ENCODE measurements at places on chromosomes 7 and 10.

GRCh38 chr7:75756206-75756990, 15.6 kb downstream of the CCL26 start:
- no peak for DNase-seq

- DNase-seq: no peak
Observed at GRCh38 chr10:34711500-34711899, 103.6 kb downstream of the PARD3 start.

GRCh38 chr10:51090190-51090589, 15.9 kb downstream of the PRKG1 start:
- DNase-seq: no peak

DNA sequence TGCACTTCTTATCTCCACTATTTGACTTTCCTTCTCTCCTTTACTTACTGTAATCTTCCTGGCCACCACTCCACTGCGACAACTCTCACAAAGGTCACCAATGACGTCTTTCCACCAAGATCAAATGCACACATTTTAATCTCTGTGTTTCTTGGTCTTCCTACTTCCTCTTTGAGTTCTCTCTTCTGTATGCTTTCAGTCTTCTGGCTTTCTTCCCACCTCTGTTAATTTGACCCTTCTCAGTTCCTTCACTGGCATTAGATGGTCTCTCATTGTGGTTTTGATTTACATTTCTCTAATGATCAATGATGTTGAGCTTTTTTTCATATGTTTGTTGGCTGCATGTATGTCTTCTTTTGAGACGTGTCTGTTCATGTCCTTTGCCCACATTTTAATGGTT, 31.9 kb downstream of the FAM107B start:
- peak; percentile 33 for DNase-seq

GRCh38 chr10:47136866-47137265, 163.1 kb upstream of the GDF10 start:
- no peak for DNase-seq

- DNase-seq: no peak
Observed at GRCh38 chr7:130951303-130951975, 217.4 kb upstream of the KLF14 start.

DNA sequence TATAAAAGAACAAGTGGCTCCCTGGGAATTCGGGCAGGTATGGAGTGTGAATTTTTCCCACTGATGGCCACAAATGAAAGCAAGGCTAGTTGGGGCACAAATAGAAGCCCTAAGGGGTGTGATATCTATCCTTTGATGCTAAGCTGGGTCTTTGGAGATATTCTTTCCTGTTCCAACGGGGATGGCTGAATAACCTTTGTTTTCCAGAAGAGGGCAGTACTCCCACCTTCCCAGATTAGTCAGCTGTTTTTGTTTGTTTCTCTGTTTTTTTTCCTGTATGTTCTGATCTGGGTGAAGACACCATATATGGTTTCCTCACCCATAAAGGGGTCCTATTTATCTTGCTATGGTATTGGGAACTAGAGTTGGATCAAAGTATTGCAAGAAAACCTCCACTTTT, 947.7 kb upstream of the SORCS1 start:
- no peak for DNase-seq

- no peak for DNase-seq
Observed at GRCh38 chr7:85471740-85472139, 284.9 kb upstream of the SEMA3D start.

GRCh38 chr7:77415476-77415822, 700 bp downstream of the GSAP start:
- peak; percentile 69 for DNase-seq

- no peak for DNase-seq
Observed at GRCh38 chr7:43406961-43407360, 175.9 kb upstream of the STK17A start.

DNA sequence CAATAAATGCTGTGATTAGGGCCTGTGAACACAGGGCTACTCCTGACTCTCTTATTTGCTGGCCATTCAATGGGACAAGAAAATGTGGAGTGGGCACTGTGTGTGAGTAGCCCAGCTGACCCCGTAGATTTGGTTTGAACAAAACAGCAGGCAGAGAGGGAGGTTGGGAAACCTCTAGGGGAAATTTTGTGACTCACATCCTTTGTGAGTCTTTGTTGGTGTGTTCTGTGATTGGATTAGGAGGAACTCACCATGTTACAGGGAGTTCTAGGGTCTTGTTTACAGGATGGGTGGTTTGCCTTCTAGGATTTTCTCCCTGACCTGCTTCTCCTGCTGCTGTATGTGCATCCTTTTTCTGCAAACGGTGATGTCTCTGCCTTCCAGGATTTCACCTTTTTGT, 128.3 kb upstream of the MKI67 start:
- no peak for DNase-seq

DNA sequence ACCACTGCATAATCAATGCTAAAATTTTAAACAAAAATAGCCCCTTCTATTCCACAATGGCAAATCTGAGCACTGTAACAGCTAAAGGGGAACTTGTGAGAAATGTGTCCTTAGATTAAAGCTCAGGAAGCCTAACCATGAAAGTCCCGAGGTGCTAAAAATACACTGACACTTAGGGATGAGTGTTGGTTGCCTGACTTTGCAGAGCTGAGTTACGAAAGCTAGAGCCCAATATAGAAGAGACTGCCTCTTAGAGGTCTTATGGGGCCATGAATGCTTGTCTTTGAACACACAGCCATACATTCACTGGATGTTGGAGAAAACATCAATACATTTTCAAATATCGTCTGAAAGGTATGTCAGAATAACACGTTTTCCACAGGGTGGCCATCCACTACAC, 209.7 kb downstream of the LHFPL3 start:
- no peak for DNase-seq

DNA sequence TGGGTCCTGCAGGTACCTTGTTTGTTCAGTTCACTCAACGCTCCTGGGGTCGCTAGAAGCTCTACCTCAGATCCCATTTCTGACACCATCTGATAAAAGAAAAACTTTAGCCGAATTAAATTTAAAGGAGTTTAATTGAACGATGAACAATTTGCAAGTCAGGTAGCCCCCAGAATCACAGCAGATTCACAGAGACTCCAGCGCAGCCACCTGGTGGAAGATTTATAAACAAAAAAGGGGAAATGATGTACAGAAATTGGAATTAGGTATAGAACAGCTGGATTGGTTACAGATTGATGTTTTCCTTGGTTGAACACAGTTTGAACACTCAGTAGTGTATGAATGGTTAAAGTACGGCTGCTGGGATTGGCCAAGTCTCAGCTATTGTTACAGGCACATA, 23.1 kb downstream of the FBXL13 start:
- DNase-seq: no peak

DNA sequence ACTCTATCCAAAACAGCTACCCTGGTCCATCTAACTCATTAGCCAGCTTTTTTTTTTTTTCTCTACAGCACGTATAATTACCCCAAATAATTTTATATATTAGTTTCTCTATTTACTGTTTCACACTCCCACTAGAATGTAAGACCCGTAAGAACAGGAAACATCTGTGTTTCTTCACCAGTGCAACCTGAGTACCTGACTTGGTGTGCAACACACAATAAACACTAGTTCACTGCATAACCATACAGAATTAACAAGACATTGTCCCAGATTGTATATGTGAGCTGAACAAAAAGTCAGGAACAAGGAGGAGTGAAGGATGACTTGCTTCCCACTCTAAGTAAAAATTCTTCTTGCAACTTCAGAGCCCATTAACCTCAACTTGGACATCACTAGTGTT, 180.2 kb upstream of the AKR1E2 start:
- DNase-seq: no peak

GRCh38 chr10:94129393-94130130, 135.8 kb downstream of the PLCE1 start:
- DNase-seq: no peak

GRCh38 chr7:27346531-27347275, 104.1 kb downstream of the EVX1 start:
- DNase-seq: peak; percentile 65

DNA sequence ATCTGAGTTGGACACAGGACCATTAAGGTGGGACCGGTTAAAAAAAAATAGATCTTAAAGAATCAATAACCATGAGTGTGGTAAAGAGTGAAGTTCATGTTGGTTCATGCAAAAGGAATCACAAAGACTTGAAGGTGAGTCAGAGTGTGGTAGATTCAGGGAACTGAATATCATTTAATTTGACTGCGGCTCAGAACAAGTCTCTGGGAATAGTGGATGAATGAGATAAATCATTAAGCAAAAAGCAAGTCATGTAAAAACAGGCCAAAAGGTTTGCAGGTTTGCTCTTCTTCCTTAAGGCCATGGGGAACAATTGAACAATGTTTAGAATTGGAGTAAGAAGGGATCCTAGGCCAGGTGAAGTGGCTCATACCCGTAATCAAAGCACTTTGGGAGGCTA, 385.8 kb downstream of the ETV1 start:
- no peak for DNase-seq

DNA sequence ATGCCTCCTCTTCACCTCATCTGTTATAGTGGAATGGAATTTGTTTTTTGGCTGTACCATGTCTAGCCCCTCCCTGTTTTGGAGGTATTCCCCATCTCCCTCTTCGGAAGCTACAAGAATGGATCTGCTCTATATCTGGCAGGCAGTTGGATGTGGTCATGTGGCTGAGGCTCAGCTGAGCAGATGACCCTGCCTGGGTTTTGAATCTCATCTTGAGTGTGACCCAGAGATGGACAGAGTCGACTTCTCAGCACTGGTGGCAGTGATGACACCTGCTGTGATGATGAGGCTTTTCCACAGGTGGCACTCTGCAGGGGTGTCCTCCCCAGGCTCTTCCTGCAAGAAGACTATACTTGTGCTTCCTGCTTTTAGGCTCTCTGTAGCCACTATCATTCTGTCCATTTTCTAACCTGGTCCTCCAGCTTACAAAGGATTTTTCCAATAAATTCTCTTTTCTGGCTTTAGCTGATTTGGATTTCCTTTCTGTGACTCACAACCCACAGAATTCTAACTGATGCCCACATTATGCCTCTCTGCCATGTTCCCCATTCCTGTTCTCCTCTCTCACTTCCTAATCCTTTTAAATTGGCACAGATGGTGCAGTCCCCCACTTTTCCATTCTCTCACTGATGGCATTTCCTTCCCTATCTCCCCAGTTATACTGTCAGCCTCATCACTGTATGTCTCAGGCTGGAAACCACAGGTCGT, 7.5 kb upstream of the ARHGAP22 start:
- DNase-seq: no peak

DNA sequence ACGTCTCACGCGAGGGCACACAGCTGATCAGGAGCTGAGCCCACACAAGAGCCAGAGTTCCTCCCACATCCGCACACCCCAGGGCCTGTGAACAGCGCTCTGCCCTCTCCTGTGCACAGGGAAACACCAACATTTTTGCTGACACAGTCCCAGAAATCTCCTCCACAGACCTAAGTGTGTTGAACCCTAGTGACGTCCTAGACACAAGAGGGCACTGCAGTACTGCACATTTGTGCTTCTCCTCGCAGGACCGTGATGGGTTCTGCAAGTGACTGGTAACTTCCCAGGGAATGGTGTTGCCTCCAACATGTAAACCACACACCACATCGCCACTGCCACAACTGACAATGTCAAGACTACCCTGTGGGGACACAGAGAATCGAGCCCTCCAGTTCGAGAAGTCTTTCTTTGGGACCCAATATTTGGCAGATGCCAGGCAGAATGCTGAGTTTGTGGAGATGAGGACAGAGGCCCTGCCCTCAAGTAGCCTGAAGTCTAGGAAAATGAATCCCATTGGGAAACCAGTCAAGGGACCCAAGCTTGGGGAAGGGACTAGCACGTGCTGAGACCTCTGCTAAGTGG, 170.3 kb downstream of the PAXIP1 start:
- peak; percentile 70 for DNase-seq

GRCh38 chr7:127890726-127891125, 140.5 kb downstream of the LRRC4 start:
- DNase-seq: no peak

GRCh38 chr10:132684164-132684891, 101.6 kb downstream of the NKX6-2 start:
- no peak for DNase-seq

- no peak for DNase-seq
Observed at GRCh38 chr10:19828278-19829049, 12.2 kb downstream of the PLXDC2 start.

DNA sequence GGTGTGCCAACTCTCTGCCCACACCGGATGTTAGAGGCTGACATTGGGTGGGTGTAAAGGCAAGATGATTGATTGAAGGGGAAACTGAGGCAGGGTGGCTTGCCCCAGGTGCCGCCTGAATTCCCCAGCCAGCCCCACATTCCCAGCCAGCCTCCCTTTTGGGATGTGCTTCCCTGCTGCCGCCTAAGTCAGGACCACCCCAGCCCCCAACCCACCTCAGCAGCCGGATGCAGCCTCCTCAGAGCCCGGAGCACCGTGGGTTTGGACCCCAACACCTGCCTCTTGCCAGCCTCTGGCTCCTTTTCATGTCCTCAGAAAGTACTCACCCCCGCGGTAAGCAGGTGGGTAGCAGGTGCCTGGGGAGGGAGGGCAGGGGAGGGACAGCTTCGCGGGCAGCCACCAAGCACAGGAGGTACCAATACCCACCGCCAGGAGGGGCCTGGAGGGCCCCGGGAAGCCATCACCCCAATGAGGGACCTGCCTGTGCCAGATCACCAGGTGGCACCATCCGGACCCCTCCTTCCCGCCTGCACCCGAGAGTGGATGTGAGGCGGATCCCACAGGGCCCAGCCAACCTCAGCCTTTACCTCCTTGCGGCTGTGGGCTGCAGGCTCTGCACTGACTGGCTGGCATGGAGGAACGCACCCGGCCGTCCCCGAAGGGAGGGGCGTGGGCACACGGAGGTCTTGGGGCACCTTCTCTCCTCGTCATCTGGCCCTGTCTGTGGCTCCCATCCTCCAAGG, 60.5 kb downstream of the PWWP2B start:
- DNase-seq: peak; percentile 54

- no peak for DNase-seq
Observed at GRCh38 chr7:47461746-47462145, 120.2 kb downstream of the TNS3 start.

DNA sequence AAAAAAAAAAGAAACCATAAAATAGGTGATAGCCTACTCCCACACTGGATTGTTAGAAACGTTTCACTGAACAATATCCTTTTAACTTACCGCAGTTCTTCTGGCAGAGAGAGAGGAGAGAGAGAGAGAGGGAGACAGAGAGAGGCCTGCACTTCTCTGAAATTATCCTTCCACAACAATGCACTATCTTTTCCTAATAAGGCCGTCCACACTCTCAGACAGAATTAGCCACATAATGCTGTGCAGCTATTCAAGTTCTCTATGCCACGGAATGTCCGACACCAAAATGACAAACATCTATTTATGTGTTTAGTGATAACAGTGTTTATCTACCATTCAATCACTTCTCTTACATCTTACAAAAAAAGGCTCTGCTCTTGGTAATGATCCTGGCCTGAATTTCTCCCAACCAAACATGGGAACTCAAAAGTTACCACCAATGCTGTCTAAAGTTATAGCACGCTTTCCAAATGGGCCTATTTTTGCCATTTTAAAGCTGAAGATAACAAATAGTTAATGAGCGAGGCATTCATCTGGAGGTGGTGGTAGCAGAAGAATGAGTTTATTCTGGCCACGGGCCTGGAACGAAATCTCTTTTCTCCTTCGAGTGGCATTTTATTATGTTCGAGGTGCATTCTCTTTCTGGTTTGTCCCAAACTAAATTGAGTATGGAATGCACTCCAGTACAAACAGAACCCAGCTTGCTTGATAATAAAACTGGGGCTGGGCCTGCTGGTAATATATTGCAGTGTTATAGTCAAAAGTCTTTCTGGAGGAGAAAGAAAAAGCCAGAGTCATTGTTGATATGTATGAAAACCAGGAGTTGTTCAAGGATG, 160.2 kb upstream of the SVIL start:
- DNase-seq: no peak

GRCh38 chr10:6877336-6877721, 297.3 kb upstream of the PRKCQ start:
- no peak for DNase-seq

- no peak for DNase-seq
Observed at GRCh38 chr7:95723583-95724180, 48.7 kb upstream of the DYNC1I1 start.
